ENCODE measurements at places on chromosomes 5 and 9.

GRCh38 chr5:74949976-74950375, 83.8 kb upstream of the FAM169A start:
- DNase-seq: no peak

GRCh38 chr9:136328011-136328621, 777 bp downstream of the GPSM1 start:
- peak; percentile 61 for DNase-seq

DNA sequence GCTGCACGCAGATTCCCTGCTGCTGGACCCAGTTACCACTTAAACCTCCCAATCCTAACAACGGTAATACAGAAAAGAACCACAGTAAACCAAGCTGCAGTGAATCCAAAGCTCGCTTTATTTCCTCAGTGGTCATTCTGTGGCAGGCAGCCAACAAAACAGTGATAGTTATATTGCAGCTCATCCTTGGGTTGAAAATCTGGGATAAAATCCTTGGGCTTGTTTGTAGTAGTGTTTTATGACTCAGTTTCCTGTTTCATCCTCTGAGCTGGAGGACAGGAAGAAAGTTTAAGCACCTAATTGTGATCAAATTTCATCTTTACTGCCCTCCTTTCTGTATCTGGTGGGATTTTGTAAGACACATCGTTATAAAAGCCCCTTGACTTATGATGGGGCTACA, 31.4 kb downstream of the HMGCR start:
- DNase-seq: no peak

- DNase-seq: no peak
Observed at GRCh38 chr9:127186806-127187205, 64.4 kb upstream of the ANGPTL2 start.

- DNase-seq: no peak
Observed at GRCh38 chr5:18526792-18527405, 892.6 kb downstream of the TAF11L14 start.

- DNase-seq: no peak
Observed at GRCh38 chr9:79565245-79565644, 6.5 kb upstream of the TLE4 start.
